ENCODE measurements at places on chromosomes 4 and X. TPM values are rescaled to one million over a fixed set of nuclear protein-coding genes. Genes with fewer than 3 reads are reported as not detected.

Gene TBC1D9
- 12.7 TPM for total RNA-seq

Gene TMPRSS11B
- total RNA-seq = not detected

DNA sequence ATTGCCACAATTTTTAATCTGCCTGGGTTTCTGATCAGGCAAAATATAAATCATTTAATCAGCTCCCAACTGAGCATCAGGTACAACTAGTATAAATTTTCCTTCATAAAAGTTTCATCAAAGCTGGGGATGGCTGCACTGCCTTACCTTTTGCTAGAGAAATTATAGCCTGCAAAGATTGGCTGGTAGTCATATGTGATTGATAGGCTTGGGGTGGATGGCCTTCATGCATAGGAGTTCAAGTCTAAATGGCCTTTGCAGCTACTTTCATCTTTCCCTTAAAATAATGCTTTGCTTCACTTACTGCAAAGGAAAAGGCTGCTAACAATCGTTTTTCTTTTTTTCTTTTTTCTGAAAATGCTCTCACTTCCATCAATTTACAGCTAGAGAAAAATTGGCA lies 739.7 kb downstream of the CENPC start:
- no peak for DNase-seq

DNA sequence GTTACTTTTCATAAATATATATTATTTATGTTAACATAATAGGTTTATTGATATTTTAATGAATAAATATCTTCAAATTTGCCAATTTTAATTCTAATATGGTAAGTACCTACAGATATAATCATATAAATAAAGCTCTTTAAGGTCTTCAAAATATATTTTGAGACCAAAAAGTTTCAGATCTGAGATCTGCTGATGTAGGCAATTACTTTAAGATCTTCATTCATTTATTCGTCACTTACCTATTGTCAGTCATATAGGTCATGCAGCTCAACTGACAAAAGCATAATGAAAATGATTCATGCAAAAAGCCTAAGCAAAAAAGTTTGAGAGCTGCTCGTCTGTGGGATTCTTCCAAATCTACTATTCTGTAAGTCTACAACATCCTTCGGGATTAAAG lies 64.8 kb downstream of the AFAP1 start:
- DNase-seq = no peak

- DNase-seq = no peak
These were observed 187.9 kb upstream of the FAM9B start for GRCh38 chrX:9221781-9222180.

GRCh38 chr4:4398430-4398829 lies 11.5 kb downstream of the NSG1 start:
- no peak for DNase-seq
